Stimulated activated CD4-positive, alpha-beta T cell treated with anti-CD3 and anti-CD28 coated beads, Interleukin-12 subunit alpha, Interleukin-12 subunit beta, amount 100 ng/mL, for 48 hours (primary cell): ENCODE measurements at places on chromosomes 11 and 22.

DNA sequence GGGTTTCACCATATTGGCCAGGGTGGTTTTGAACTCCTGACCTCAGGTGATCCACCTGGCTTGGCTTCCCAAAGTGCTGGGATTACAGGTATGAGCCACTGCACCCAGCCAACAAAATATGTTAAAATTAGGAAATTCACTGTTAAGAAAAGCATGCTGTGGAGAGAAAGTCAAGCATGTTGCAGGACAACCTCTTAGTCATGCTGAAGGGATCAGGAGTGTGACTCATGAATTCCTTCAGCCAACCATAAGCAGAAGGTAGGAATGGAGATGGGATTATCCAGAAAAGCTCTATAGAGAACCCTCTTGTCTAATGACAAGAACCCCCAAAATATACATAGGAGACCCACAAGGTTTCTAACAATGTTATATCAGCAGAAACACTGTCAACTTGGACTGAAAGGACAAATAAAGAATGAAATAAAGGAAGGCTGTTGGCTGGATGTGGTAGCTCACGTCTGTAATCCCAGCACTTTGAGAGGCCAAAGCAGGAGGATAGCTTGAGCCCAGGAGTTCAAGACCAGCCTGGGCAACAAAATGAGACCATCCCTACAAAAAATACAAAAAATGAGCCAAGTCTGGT is 16.0 kb downstream of the MRTFA start:
- no peak for DNase-seq

- no peak for DNase-seq
Measured at GRCh38 chr11:44889266-44889665, 61.4 kb downstream of the TP53I11 start.

DNA sequence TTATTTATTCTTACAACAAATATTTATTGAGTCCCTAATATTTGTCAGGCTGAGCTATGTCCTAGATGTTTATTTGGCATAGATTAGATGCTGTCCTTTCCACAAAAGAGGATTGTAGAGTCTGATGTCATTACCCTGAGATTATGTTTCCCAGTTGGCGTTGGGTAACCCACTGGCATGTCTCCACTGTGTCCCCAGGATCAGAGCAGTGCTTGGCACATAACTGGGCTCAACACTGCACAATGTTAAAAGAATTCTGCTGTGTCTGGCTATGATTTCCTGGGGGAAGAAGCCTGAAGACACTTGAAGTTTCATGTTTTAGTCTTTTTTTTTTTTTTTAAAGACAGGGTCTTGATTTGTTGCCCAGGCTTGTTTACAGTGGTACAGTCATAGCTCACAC is 4.0 kb downstream of the RCN1 start:
- DNase-seq: no peak

DNA sequence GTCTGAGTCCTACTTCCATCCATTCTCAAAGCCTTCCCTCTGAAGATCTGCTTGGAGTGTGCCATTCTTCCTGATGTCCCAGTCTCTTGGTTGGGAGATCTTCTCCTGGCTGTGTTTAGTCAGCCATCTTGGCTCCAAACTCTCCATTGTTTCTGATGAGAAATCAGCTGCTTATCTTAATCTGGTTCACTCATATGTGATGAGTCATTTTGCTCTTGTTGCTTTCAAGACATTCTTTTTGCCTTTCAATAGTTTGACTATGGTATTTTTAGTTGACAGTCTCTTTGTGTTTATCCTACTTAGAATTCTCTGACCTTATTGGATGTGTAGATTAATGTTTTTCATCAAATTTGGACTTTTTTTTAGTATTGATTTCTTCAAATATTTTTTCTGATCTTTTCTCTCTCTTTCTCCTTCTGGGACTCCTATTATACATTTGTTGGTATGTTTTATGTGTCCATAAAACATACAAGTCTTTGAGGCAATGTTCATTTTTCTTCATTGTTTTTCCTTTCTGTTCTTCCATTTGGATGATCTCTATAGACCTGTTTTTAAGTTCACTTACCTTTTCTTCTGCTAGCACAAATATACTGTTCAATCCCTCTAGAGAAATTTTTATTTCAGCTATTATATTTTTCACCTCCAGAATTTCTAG is 77.2 kb upstream of the CLPB start:
- no peak for DNase-seq

DNA sequence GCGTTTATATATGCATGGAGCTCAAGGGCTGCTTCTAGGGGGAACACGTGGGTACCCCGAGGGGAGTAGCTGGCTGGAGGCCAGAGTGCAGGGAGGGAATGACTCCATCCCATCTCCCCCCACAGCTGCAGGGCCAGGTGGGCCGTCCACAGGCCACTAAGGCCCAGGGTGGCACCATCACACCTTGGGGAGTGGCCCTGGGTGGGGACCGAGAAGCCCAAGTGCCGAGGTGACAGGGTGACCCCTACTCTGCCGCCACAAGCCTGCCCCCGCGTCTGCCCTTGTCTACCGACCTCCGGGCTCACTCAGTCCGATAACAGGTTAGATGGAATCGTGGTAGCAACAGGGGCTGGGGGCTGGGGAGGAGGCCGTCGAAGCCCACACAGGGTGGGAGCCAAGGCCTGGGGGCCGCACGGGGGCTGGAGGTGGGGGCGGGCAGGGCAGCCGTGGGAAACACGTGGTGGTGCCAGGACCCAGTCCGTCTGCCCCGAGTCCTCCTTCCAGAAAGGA is 125.7 kb downstream of the KCNQ1OT1 start:
- no peak for DNase-seq

- no peak for DNase-seq
Measured at GRCh38 chr22:44452531-44453420, 45.3 kb downstream of the RTL6 start.

DNA sequence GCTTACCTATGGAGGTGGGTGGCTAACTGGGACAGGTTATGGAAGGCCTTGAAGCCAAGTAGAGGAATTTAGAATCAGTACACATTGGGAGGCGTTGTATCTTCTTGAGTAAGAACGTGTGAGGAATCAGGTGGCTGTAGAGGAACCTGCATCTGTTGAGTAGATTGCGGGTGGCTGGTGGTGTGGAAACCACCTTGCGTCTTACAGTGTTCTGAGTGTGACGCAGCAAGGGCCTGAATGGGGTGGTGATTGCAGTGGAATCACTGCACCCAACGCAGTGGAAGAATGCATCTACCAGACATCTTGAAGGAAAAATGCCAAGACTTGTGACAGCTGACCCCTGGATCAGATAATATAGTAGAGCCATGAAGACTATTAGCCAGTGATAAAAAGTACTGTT is 110.8 kb upstream of the NNMT start:
- DNase-seq: no peak

DNA sequence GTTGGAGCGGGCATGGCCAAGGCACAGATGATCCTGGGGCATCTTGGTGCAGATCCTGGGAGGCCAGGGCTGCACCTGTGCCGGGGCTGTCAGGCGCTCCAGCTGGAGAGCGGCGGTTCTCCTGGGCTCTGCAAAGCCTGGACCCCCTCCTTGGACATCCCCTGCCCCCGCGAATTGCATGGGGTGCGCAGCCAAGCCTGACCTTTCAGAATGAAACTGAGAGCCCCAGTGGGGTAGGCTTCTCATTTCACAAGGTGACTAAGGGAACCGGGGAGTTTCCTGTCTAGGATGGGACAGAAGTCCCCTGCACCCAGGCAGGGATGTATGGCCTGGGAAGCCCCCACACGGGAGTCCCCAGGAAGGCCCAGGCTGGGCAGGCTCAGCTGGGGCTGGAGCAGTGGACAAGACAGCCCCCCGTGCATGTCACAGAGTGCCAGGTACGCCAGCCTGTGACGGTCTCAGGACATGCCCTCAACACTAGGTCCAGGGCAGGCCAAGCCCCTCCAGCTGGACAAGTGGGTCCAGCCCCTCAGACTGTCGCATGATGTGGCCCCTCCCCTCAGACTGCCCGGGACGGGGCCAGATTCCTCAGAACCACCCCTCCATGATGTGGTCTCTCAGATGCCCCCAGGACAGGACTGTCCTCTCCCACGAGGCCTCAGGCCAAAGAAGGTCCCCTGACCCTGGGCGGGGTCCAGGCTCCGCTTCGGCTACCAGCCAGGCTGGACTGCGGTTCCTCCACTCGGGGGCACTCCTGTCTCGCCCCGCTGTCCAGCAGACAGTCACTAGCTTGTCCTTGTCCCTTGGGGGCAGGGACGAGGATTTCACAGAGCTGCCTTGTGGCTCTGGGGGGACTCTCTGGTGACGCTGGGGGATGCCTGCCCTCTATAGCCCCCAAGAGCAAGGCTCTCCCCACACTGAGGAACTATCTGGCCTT is 2.3 kb downstream of the LSP1 start:
- no peak for DNase-seq

GRCh38 chr11:27291302-27291889 is 71.6 kb downstream of the CCDC34 start:
- DNase-seq: no peak

DNA sequence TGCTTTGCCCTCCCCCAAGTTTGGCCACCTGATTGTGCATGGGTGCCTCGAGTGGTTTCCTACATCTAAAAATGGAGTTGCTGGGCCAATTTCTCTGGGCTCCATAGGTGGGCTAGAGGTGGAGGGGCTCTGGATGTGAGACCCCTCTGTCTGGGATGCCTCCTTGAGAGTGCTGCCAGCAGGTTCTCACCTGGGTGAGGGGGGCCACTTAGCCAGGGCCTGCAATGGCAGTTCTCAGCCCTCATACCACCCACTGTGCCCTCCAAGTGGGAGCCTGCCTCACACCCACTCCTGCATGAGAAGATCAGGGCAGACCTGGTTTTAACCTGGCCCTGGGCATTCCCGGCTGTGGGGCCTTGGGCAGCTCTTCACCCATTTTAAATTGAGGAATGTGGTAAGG is 83.9 kb downstream of the CABIN1 start:
- DNase-seq: no peak

DNA sequence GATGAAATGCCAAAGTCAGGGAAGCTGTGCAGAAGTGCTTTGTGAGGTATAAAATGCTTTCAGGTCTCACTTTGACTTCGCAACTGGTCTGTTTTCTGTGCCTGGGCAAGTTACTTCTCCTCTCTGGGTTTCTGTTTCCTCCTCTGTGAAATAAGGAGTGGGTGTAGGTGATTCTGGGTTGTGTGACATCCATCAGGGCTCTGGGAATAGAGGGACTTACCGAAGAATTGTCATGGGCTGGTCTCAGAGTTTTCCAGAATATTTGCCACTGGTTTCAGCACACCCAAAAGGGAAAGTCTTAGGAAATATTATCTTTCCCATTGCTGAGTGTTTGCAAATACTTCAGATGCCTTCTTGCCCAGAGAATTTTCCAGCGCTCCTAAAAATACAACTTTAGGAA is 118.4 kb downstream of the KIAA1671 start:
- no peak for DNase-seq

DNA sequence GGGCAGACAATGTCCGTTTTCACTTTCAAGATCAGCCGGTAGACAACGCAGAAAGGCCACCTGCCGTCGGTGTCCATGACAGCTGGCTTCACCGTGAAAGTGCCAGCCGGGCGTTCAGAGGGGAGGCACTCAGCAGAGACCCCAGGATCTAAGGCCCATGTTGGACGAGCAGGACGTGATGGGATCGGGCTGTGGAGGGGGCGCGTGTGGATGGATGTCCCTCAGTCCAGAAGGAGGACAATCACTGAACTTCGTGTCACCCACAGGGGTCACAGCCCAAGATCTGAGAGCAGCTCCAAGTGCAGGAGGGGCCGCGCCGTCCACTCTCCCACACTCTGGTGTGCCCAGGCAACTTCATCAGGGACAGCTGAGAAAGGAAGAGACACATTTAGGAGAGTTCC is 164.4 kb downstream of the BRD1 start:
- DNase-seq: no peak

GRCh38 chr11:119520966-119521365 is 98.0 kb upstream of the THY1 start:
- no peak for DNase-seq

DNA sequence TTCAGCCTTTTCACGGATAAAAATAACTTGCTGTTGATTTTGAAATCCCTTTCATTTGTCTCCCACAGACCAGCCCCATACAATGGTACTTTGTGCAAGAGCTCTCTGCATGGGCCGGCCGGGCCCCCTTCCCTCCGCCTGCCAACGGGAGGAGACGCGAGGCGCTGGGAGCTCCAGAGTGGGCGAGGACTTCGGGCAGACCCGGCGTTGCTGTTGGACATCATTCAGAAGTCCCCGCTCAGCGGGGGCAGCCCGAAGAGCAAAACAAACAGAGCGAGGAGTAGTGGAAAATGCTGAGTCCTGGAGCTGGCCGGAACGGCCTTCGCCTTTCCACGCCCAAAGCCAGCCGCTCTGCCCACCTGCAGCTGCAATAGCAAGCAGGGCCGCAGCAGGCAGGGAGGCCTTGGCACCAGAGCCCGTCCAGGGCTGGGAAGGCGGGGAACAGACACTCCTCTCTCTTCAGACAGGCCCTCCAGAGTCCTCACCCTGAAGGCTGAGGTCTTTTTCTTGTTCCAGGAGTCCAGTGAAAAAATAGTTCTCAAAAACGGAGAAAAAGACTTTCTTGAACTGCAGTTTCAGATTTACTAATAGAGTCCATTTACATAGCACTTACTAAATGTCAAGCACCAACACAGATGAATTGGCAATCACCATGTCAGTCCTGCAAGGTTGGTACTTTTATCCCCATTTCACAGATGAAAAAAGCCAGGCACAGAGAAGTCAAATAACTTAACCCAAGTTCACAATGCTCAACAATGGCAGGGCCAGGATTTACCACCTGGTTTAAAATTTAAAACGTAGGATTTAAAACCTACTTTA is 135.5 kb downstream of the ETS1 start:
- DNase-seq: no peak

- no peak for DNase-seq
Measured at GRCh38 chr11:80586464-80586863, 1145.6 kb upstream of the TENM4 start.

GRCh38 chr11:46315033-46315738 is 32.1 kb upstream of the DGKZ start:
- DNase-seq: peak; percentile 86

DNA sequence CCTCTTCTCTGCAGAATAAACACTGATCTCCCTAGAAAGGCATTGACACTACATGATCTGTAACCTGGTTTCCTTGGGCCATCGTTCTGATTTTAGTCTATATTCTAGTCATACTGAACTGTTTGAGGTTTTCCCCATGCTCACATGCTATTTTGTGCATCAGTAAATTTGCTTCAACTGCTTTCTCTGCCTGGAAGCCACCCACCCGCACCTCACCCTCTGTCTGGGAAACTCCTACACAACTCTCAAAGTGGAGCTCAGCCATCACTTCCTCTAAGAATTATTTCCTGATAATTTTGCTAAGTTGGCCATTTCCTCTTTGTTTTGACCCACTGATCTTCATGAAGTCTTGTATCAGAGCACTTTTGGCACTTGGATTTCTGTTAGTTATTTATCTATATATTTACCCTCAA is 36.1 kb downstream of the MMP20 start:
- peak; percentile 23 for DNase-seq

- DNase-seq: no peak
Measured at GRCh38 chr11:69257838-69258658, 35.9 kb upstream of the MYEOV start.

- DNase-seq: no peak
Measured at GRCh38 chr11:60375316-60375715, 3.0 kb upstream of the MS4A7 start.
